ENCODE measurements at places on chromosomes 16 and 17. TPM values are rescaled to one million over a fixed set of nuclear protein-coding genes. Genes with fewer than 3 reads are reported as not detected.

- no peak for DNase-seq
- peaks cover 72% of the 10 kb centered on the region for H3K27me3 ChIP-seq
- H3K4me1 ChIP-seq: no peaks in the 10 kb centered on the region
- no peak overlapping the region for H3K27ac ChIP-seq
Observed at GRCh38 chr16:49352892-49353291, 20.7 kb upstream of the C16orf78 start.

PRDM7 gene
- total RNA-seq: not detected

C1QL1 gene
- total RNA-seq: 15.6 TPM

OSGIN1 gene
- total RNA-seq: 15.5 TPM

TNFRSF12A gene
- total RNA-seq: 24.0 TPM

TBC1D3G gene
- total RNA-seq: not detected

ANKRD40CL gene
- total RNA-seq: not detected

Measured in type B pancreatic cell (in vitro differentiated cells).